ENCODE measurements at places on chromosomes 11 and 22. TPM values are rescaled to one million over a fixed set of nuclear protein-coding genes. Genes with fewer than 3 reads are reported as not detected.
A peak's percentile ranks its signal among the peaks of the same experiment; 100 is the strongest.

RIN1 gene
- total RNA-seq = 4.3 TPM

MPPED2 gene
- 3.2 TPM for total RNA-seq

SDHAF2 gene
- 35.0 TPM for total RNA-seq

FGF3 gene
- total RNA-seq = not detected

ASCL2 gene
- total RNA-seq = not detected

IGLL1 gene
- total RNA-seq = not detected

SLC22A12 gene
- not detected for total RNA-seq

LMNTD2 gene
- total RNA-seq = 1.8 TPM

VSIG2 gene
- not detected for total RNA-seq

PKDREJ gene
- not detected for total RNA-seq

TMEM191C gene
- 2.1 TPM for total RNA-seq

CDHR5 gene
- total RNA-seq = not detected

MB gene
- not detected for total RNA-seq

GDPD5 gene
- total RNA-seq = 13.3 TPM

DNA sequence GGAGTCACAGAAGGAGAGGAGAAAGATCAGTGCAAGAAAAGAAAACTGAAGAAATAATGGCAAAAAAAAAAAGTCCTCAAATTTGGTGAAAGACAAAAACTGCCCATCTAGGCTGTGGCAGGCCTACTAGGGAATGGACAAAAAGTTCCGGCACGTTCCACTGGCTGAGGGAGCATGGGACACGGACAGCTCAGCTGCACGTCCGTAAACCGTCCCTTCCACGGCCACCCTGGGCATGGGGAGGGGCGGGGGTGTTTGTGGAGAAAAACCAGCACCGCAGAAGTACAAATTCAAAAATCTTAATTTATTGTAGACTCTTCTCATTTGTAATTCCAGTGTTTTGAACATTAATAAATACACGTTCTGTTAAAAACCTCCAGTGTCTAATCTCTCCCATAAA lies 25.4 kb downstream of the TRMU start:
- no peak for DNase-seq

DNA sequence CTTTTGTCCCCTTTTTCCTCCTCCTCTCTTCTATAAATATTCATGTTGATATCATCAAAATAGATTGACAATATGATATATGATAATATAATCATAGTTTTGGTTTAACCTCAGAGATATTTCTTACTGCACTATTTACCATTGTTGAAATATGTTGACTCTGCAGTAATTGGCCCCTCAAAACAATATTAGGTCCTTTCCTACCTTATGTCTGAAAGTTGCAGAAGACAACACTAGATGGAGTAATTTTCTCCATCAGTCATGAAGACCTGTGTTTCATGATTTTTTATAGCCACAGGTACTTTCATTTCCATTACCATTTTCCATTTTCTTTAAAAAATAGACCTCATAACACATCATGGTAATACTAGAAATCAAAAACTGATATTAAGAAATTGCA lies 284.4 kb downstream of the LUZP2 start:
- no peak for DNase-seq

- no peak for DNase-seq
Observed at GRCh38 chr11:73189315-73189714, 28.8 kb upstream of the P2RY2 start.

- DNase-seq = no peak
Observed at GRCh38 chr22:27045103-27045947, 387.9 kb downstream of the MIAT start.

GRCh38 chr11:119509969-119510401 lies 87.0 kb upstream of the THY1 start:
- DNase-seq = no peak

DNA sequence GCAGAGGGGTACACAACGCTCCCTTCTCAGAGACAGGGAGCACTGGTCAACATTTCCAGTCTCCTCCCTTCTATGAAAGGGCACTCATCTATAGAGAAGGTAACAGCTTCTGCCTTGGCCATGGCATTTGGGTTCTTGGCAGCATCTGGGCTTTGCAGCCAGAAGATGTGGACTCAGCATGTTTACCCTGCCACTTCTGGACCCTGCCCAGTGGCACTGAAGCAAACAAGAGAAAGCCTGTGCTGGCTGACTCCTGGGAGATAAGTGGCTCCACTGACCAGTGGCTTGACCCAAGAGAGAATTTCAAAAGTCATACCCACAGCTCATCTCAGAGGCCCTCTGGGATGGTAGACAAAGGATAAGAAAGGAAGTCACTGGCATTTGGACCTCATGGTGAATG lies 8.0 kb downstream of the CSNK2A3 start:
- DNase-seq = no peak

DNA sequence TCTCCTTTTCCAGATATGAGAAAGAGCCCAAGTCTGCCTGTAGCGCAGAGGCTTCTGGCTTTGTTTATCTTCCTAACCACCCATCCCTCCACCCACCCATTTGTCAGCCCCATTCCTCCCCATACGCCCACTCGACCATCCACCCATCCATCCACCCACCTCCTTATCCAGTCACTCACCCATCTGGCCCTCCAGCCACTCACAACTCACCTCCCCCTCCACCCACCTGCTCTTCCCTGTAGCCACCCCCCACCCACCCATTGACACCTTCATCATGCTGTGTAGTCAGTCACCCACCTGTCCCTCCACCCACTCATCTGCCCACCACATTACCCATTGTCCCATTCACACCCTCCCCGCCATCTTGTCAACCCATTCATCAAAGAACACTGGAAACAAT lies 5.5 kb downstream of the CST6 start:
- DNase-seq = no peak

- no peak for DNase-seq
Observed at GRCh38 chr11:281486-282161, 3.4 kb downstream of the NLRP6 start.

DNA sequence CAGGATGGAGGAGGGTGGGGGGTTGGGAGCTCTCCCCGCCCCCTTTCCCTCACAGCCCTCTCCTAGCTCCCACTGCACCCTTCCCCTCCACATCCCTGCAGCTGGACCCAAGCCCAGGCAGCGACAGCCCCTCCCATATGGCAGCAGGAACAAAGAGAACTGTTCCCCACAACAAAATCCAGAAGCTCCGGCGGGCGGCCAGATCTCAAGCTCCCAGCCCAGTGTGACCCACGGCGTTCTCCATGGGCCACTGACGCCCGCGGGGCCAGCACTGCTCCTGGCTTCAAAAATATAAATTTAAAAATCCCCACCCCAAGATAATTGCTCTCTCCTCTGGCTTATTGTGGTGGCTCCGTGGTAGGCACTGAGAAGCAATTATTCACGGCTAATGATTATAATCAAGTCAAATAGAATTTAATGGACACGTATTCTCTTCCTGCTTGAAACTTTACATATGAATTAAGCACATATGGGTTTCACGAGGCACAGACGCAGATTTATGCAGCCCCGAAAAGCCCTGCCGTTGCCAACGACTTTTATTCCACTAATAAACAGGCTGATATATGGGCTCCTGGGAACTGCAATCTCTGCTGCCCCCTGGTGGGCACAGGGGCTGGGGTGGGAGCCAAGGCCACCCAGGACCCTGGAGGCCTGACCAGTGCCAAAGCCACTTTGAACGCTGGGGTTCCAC lies 17.5 kb downstream of the MACROD1 start:
- peak; percentile 89 for DNase-seq

GRCh38 chr11:84817998-84818397 lies 809.1 kb downstream of the DLG2 start:
- no peak for DNase-seq

DNA sequence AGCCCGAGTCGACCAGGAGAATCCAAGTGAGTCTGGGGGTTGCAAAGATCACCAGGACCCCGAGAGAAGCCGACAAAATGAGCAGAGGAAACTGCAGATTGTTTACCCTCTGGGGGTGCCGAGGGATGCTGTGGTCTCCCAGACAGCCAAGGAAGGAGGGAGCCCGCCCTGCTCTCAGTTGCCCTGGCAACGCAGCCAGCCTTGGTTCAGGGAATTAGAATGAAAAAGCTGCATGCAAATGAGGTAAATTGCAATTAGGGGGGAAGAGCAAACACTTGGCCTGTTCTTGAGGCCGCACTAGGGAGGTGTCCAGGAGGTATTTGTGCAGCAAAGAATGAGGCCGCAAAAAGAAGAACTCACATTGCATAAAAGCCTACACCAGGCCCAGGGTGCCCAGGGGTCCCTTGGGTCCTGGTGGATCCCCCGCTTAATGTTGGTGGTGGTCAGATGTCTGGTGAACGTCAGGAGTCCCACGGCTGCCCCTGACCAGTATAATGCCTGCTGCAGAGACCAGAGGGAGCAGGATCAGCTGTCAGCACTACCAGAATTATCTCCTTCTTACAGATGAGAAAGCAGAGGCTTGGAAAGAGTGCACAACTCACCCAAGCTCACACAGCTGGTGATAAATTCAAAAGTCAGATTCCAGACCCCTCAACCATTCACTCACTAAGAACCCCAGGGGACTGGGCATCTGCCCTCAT lies 40.3 kb upstream of the ATXN10 start:
- DNase-seq = no peak

DNA sequence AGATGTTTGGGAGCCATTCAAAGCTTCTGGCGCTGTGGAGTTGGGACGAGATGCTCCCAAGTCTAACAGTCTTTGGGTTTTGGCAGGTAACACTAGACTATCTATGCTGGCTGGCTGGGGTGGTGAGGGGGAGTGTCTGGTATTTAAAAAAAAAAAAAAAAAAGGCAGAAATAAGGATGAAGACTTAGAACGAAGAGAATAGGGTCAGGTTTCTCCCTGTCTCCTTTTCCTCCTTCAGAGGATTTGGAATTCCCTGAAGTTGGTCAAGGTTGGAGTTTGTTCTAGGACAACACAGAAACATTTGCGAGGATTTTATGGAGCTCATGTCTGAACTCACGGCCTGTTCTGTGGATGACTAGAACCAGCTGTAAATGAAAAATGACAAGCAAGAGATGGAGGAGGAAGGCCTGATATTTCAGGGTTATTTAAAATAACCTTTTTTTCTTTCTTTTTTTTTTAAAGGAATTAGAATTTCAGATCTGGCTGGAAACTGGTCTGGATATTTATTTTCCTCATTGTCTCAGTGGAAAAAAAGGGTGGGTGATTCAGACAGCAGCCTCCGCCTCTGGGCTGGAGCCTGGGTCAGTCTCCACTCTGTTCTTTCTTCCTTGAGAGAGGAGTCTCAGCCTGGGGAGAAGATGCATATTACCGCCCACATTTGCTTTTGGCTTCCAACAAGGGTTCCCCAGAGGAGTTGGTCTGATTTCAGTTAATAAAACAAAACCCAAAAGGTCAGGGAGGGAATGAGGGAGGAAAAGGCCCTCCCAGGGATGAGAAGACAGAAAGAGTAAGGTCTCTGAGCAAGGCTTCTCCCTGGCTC lies 80.1 kb downstream of the USP35 start:
- no peak for DNase-seq

GRCh38 chr22:46779023-46779422 lies 16.6 kb downstream of the TBC1D22A start:
- DNase-seq = no peak

GRCh38 chr11:43735961-43736360 lies 55.4 kb downstream of the HSD17B12 start:
- DNase-seq = no peak

- DNase-seq = no peak
Observed at GRCh38 chr22:21699643-21700042, 33.8 kb downstream of the PPIL2 start.

DNA sequence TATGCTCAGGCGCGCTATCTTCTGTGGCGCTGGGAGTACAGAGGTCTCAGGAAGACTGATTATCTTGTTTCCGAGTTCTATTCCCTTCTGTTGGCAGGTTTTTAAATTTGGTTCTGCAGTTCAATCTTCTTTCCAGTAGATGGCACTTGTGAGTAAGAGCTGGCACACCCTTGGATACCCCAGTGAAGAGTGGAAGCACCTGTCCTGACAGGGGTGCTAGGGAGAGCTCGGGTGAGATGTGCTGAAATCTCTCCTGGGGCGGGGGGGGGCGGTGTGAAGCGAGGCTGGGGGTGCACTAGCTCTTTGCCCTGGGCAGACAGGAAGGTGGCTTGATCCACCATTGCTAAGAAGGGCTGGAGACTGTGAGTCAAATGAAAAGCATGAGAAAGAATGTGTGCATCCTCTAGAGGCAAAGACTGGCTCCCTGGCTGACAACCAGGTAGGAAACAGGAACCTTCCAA lies 679.9 kb upstream of the CCDC179 start:
- peak; percentile 12 for DNase-seq

GRCh38 chr11:118917481-118918127 lies 8.1 kb downstream of the BCL9L start:
- no peak for DNase-seq

GRCh38 chr22:38167988-38168407 lies 13.6 kb downstream of the PLA2G6 start:
- DNase-seq = no peak

- DNase-seq = no peak
Observed at GRCh38 chr11:111851636-111852035, 19.7 kb downstream of the ALG9 start.

All from neural crest cell (in vitro differentiated cells).